ENCODE measurements at places on chromosomes 4 and X.

GRCh38 chrX:97224148-97224547 lies 340.4 kb downstream of the RPA4 start:
- peak; percentile 1 for DNase-seq

DNA sequence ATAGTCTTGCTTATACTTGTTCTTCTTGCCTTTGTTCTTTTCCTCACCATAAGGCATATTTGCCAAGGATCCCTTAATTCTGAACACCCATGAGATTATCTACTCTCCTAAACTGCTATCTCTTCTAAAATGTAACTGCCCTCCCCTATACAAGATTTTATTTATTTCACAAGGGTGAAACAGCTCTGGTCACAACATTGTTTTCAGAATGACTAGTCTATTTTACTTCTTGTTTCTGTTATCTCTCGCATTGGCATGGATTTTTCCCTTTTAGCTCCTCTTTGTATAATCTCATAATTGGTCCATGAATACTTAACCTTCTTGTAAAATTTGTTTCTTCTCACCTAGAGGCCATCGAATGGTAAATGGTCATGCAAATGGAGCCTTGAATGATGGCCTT lies 17.2 kb upstream of the COL25A1 start:
- DNase-seq = no peak

- DNase-seq = no peak
Measured at GRCh38 chr4:39054497-39054896, 7.5 kb upstream of the KLHL5 start.

DNA sequence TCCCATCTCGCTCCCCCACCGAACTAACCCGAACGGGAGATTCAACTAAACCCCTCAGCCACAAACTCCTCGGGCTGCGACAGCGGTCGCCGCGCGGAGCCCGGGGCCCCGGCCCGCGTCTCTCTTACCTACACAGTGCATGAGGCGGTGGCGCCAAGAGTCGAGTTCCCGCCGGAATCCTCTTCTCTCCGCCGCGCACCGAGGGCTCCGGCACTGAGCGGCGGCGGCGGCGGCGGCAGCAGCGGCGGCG lies 160 bp downstream of the LCORL start:
- DNase-seq = no peak

DNA sequence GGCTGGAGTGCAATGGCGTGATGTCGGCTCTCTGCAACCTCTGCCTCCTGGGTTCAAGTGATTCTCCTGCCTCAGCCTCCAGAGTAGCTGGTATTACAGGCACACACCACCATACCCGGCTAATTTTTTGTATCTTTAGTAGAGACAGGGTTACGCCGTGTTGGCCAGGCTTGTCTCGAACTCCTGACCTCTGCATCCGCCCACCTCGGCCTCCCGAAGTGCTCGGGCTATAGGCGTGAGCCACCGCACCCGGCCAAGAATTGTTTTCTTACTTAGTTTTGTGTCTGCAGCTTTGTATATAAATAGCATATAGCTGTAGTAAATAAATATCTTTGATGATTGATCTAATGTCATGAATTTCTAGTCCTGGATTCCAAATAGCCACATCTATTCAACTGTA lies 81.1 kb downstream of the IL1RAPL1 start:
- DNase-seq = no peak

DNA sequence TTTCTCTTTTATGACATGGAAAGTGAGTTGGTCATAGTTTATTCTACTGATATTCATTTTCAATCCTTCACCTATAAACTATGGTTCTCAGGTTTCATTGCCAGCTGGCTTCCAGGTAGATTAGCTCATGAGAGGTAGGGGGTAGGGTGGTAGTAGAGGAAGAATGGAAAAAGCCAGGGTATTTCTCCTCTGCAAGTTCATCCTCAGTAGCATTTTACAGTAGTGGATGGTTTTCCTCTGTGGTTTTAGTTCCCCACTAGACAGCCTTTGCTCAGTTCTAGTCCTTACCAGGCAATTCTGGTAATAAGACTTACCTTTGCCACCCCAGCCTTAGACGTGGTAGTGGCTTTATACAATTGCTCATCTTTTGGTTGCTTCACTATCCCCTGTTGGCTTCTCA lies 8.9 kb upstream of the NAA11 start:
- no peak for DNase-seq

DNA sequence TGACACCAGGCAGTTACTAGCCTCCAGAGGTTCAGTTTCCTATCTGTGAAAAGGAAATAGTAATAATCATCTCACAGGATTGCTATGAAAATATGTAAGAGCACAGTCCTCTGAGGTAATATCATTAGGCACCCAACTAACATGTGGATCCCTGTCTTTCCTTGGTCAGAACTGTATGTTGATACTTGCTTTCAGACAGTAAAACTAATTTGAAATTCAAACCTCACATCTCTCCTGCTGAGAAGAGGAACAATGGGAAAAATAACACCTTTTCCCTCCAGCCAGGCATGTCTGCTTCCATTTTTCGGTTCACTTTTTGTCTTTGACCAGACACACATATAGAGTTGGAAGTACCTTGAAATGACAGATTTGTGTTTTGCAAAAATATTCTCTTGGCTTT lies 262.7 kb downstream of the IL15 start:
- no peak for DNase-seq

GRCh38 chrX:50920132-50920531 lies 9.6 kb downstream of the BMP15 start:
- no peak for DNase-seq

DNA sequence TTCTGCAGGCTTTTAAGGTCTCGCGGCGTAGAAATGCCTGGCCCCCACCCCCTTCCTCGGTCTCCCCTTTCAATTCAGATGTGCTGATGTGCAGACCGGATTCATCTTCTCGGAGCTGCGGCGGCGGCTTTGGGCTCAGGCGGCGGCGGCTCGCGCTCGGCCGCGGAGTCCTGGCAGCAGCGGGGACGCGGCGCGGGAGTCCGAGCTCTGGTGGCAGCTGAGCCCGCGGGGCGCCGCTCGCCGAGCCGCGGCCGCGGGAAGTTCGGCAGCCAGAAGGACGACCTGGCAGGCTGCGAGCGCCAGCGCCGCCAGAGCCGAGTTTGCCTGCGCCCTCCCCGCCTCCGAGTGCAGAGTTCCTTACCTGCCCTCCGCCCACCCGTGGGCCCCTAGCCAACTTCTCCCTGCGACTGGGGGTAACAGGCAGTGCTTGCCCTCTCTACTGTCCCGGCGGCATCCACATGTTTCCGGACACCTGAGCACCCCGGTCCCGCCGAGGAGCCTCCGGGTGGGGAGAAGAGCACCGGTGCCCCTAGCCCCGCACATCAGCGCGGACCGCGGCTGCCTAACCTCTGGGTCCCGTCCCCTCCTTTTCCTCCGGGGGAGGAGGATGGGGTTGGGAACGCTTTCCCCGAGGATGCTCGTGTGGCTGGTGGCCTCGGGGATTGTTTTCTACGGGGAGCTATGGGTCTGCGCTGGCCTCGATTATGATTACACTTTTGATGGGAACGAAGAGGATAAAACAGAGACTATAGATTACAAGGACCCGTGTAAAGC lies 448 bp downstream of the TLL1 start:
- no peak for DNase-seq

GRCh38 chr4:34845926-34846325 lies 1398.4 kb downstream of the ARAP2 start:
- no peak for DNase-seq

DNA sequence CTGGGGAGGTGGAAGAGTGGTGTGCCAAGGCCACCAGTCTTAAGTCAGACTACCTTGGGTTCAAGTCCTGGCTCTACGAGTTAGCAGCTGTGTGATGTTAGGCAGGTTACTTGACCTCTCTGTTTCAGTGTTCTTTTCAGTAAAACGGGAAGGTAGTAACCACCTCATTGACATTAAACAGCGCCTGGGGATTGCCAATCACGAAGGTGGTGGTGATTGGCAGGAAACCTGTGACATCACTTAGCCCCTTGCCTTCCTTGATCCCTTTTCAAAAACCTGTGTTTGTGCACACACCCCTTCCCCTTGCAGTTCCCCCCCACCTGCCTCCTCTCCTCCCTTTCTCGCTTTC lies 7.6 kb downstream of the KLF3 start:
- no peak for DNase-seq

- no peak for DNase-seq
Measured at GRCh38 chrX:48493890-48494364, 14.9 kb upstream of the PORCN start.

DNA sequence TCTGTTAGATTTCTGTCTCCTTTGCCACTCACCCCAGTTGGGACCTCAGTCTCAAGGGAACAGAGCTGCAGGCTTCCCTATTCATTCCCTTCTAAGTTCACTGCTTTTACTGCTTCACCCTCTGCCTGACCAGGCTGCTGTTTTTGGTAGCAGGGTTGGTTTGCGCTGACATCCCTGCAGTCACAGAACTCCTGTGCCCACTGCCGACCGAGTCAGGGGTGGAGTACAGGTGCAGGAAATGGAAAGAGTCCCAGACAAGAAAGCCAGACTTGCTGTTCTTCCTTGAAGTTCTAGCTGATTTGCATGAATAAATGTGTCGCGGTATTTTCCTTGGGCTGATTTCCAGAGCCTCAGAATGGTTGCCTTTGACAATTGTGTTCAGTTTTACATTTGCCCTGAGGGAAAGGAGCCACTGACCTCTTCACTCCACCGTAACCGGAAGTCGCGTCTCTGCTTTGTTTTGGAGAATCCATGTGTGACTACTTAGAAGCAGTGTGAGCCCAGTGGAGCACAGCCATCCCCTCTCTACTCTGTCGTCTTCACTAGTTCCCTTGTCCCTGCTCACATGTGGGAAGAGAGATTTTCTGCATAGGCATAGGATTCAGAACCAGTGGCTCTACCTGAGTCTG lies 84.8 kb downstream of the TNIP2 start:
- DNase-seq = no peak

DNA sequence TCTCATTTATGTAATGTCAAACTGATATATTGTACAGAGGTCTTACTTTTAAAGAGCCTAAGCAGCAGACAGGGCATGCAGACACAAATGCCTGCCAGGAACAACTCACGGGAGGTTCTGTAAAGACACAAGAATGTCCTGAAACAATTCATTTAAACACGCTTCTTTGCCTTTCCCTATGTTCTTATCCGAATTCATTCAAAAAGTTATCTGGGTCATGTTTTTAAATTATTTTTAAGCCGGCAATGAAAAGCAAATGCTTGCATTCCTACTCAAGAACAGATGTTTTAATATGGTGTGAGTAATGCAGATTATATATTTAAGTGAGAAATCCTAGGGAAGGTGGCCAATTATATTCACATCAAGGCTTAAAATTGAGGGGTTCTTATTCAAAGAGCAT lies 192.6 kb downstream of the PDGFC start:
- DNase-seq = no peak

DNA sequence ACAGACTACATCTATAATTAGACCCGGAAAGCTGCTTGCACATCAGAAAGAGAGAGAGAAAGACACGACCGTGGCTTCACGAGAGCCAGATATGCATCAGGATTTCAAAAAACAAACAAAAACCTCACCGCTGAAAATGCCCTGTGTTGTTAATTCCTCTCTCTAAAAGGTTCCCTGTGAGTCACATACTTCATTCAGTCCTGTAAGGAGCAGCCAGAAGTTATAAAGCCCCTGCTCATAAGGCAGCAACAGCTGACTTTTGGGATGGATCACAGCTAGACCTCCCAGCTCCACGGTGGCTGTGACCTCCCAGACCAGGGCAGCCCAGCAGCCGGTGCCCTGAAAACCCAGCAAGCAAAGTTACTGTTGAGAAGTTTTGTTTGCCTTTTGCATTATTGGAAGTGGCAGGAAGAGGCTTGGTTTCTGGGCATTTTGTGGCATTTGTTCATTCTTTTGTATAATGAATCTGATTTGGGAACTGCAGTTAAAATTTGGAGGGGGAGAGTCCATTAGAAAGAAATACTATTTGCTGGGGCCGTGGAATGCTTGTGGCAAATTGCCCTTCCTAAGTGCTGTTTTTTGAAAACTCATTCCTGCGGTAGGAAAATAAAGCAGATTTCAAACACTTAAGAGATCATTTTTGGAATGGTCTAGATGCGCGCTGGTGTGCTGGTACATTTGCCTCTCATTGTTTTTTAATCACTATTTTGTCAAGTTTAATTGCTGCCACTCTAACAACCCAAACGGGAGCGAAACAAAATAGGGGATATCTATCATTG lies 520.4 kb downstream of the BCOR start:
- DNase-seq = no peak

DNA sequence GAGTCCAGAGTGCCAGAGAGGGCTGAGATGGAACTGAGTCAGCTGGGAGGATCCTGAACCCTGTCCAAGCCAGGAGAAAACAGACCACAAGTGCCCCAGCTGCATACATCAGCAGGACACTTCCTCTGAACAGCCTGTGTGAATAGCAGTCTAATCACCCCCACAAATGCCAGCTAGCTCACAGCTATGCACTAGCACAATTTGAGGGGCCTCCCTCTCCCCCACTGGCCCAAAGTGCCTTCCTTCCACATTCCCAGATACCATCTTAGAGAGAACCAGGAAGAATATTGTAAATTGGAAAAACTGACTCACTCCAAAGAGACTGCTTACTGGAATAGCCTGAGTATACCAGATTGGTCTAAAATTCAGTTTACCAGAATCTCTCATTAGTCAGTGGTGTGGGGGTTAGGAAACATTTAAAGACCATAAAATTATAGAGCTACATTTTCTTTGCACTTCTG lies 292.6 kb upstream of the KLF3 start:
- DNase-seq = no peak

GRCh38 chr4:46124773-46125413 lies 1.0 kb upstream of the GABRG1 start:
- DNase-seq = no peak

DNA sequence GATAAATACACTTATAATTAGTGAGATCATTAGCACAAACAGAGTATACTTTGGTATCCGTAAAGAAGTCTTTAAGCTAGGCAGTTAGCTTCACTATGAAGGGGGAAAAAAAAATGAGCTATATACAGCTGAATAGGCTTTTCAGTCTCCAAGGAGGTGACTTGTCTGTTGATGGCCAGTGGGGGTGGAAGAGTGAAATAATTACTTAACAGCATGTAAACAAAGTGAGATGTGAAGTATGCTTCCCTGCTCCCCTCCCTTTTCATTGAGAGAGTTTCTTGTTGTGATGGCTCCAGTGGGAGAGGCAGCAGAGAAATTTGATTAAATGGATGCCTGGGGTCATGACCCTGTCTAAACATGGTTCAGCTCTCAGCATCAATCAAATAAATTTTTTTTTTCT lies 180.9 kb downstream of the DACH2 start:
- DNase-seq = no peak

DNA sequence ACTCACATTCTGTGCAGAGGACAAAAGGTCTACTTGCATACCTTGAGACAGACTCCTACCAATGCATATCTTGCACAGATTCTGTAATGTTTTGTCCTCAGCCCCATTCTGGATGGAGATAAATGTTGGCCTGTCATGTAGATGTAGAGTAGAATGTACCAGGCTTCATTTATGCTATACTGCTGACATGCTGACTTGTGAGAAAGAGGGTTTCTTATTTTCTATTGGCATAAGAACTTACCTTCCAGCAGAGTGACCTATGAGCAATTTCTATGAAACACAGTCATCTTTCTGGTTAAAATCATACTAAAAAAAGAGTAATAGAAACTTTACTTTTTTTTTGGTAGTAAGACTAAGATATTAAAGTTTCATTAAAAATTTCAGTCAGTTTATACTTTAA lies 17.2 kb downstream of the SLC4A4 start:
- DNase-seq = no peak
